ENCODE measurements at places on chromosomes 4 and X.

DNA sequence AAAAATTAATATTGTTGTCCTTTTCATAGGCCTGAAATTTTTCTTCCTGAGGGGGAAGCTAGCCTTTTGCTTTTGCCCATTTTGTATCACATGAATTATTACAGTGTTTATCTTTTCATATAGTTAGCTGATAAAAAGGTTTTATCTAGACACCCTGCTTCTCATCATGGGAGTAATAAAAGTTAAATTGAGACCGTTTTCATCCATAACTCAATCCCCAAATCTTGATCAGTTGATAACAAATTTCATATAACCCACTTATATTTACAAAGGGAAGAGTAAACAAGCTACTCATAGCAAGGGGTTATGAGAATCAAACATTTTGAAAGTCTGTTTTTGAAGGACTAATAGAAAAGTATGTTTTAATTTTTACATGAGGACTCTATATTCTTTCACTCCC lies 23.5 kb upstream of the DCX start:
- no peak for DNase-seq

DNA sequence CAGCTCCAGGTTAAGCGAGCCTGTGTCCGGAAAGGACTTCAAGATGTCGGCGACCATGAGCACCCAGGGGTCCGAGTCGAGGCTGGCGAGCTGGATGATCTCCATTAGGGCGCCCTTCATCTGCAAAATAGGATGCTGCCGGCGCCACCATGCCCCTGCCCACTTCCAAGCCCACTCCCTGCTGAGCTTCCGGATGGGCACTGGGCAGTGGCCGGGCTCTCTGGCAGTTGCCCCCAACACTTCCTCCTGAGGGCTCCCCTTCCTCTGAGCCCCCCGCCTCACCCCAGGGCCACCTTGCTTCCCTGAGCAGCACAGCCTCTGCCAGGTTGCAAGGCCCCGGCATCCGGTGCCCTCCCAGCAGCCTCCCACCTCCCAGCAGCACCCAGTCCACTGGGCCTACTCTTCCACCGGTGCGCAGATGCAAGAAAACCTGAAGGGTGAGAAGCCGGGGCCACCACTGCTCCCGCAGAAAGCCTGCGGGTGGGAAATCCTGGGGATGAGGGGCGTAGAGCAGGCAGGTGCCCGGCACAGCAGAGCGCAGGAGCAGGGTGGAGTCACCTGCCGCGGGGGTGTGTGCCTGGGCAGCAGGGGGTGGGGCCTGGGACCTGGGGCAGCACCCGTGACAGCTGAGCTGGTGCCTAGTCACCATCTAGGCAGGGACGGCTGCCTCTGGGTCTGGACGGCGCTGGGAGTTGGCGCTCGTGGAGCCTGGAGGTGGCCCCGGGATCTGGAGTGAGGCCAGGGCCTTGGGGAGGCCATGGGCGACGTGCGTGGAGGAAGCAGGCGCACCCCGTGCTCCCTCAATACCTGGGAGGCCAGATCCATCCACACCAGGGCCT lies 17.0 kb downstream of the NELFA start:
- DNase-seq: no peak

DNA sequence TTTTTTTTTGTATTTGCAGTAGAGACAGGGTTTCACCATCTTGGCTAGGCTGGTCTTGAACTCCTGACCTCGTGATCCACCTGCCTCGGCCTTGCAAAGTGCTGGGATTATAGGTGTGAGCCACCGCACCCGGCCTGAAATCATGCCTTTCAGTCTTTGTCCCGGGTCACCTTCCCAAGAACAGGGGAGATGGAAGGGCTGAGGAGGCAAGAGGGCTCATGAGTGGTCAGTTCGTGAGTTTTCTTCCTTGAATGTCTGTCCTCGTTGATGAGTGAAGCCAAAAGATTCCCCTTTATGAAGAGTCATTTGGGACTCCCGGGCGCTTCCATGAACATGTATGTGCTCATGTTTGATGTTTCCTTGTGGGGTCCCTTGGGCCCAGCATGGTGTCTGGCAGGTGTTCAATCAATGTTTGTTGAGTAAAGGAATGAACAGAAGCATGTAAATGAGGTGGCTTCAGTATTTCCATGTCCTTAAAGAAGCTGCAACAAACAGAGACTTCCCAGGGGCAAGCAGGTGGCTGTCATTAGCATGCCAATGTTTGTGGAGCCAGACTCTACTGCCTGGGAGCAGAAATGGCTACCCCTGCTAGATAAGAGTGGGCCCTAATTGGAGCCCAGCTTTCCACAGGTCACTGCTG lies 3.4 kb upstream of the SEPTIN6 start:
- no peak for DNase-seq

DNA sequence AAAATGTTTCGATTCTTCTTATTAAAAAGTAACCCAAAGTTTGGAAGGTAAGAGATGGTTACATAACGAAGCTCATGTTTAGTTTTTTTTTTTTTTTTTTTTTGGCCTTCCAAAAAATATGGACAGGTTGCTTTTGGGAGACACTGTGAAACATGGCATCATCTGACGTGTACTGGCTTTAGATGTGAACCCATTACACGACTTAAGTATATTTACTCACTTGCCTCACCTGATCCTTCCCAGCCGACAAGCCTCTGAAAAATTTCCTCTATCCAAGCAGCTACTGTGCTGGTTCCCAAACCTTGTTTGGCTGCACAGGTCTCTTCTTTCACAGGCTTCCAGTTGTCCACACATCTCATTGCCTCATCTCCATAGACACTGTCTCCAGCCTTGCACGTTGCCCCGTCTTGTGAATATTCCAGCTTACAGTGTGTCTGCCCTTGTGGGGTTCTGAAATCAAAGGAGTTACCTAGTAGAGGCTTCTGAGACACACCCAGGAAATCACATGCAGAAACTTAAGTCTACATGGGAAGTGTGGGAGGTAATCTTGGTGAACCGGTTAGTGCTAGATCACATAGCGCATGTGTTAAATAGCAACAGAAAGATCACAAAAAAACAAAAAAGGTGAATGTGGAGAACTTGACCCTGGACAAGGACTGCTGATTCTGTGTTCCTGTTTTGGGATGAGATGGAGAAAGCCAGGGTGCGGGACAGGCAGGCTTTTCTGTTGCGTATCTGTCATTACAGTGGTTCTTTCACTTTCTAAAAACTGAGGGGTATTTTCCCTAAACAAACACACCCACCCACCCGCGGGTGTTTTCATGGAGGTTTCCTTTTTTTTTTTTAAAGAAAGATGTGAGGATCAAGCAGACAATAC lies 328.6 kb downstream of the ARHGAP10 start:
- DNase-seq: no peak

DNA sequence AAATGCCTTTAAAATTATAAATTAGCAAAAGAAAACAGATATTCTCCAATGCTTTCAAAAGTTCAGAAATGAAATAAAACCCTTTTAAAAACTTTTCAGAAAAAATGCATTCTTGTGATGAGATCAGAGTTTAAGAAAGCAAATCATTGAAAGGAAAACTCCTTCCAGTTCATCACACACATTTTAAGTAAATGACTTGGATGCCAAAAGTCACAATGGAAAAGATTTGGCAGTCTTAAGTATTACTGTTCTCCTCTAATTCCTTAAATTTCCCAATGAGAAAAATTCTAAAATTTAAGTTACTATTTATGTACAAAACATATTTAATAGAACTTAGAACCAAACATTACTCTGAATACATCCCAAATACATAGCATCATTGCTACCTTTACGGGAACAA lies 21.1 kb downstream of the HOPX start:
- DNase-seq: no peak

GRCh38 chr4:112152521-112152920 lies 7.3 kb downstream of the FAM241A start:
- DNase-seq: no peak

GRCh38 chrX:129795584-129795983 lies 15.8 kb downstream of the SASH3 start:
- DNase-seq: no peak

GRCh38 chr4:46889410-46889809 lies 19.6 kb downstream of the COX7B2 start:
- DNase-seq: no peak

- DNase-seq: no peak
Observed at GRCh38 chr4:46274717-46275116, 115.2 kb downstream of the GABRA2 start.

- DNase-seq: no peak
Observed at GRCh38 chr4:47195706-47196105, 164.3 kb downstream of the GABRB1 start.

GRCh38 chrX:22526339-22526738 lies 253.6 kb downstream of the CBLL2 start:
- peak; percentile 0 for DNase-seq

- no peak for DNase-seq
Observed at GRCh38 chrX:132270699-132271098, 51.5 kb upstream of the RAP2C start.

DNA sequence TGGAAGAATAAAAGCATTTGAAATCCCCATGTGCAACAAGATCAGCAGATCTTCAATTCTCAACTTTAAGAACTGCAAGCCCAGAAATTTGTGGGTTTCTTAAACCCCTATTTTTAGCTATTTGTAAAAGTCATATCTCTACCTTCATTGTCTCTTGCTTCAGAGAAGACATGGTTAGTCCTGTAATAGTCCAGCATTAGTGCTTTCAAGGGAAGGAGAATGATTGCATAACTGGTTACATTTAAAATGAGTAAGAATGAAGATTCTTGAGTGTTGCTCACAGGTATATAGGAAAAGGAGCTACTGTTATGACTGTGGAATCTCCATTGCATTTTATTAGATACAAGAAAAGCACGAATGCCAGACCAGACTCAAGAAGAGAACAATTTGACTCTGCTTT lies 84.0 kb downstream of the CCSER1 start:
- no peak for DNase-seq

- no peak for DNase-seq
Observed at GRCh38 chrX:37420185-37420584, 71.0 kb downstream of the PRRG1 start.

- no peak for DNase-seq
Observed at GRCh38 chrX:21932292-21933002, 8.1 kb upstream of the SMS start.

DNA sequence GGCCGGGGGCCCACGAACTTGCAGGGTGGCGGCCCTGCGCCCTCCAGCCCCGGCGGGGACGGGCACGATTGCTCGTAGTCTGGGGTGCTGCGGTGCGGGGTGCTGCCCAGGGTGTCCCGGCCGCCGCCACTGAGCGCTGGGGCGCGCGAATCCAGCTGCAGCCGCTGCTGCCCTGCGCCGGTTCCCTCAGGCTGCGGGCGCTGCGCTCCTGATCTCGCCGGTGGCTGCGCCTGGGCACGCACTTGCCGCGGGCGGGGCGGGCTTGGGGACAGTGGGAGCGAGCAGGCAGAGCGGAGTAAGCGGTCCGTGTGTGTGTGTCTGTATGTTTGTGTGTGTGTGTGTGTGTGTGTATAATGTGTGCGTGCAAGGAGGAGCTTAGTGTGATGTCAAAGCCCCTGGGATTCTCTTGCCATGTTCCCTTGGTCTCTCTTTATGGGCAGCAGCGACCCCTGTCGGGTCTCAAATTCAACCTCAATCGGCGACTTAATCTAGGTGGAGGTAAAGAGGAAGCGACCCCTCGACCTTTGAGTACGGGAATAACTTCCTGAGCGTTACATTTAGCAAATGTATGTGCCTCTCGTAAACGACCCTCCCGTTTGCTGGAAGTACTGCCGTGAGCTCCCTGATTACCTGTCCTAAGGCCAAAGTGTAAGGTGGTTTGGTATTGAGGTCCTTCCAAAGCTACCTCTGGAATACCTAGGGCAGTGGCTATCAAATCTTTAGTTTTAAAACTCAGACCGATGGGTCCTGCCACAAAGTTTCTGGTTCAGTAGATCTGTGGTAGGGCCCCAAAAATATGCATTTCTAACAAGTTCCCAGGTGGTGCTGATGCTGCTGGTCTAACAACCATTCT lies at the start of gene RNF150:
Gene RNF150, minus strand, starts transcription at position 324 of the 853 bp plus-strand sequence.
- DNase-seq: no peak

GRCh38 chr4:14767142-14767541 lies 235.1 kb upstream of the CPEB2 start:
- no peak for DNase-seq

GRCh38 chr4:182531555-182532162 lies 288.5 kb downstream of the TENM3 start:
- no peak for DNase-seq

DNA sequence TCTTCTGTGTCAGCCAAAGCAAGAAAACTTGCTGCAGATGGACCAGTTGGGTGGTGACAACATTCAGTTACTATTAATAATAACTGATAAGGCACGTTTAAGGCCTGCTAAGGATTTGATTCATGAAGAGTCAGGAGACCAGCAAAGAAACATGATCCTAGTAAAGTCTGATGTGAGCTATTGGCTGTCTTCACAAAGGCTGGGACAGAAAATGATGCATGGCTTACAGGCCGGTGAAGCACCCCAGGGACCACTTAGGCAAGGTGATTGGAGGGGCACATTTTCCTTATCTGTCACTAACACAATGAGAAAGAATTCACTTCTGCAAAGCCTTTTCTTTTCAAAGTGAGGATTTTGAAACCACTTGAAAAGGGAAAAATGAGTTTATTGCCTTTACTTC lies 65.4 kb upstream of the TRPC3 start:
- no peak for DNase-seq

DNA sequence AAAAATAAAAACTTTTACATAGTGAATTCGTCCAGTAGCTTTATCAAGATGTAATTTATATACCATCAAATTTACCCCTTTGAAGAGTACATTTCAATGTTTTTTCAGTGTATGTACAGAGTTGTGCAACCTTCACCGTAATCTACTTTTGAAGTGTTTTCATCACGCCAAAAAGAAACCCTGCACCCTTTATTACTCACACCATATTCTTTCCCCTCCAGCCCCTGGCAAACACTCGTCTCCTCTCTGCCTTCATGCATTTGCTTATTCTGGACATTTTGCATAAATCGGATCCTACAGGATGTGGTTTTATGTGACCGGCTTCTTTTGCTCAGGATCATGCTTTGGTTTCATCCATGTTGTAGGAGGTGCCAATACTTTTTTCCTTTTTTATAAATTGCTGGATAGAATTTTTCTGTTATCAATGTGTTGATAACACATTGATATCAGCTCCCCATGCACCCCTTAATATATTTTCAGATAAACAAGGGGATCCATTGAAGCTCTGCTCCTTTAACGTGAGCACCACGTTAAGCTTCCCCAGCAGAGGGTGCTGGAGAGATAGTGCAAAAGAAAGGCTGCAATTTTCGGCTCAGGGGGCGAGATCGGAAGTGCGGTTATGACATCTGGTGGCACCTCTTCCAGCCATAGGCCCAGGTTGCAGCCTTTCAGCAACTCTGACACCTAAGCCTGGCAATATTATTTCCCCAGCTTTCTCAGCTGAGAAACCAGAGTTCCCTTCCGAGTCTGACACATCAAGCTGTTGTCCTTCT lies 100.1 kb upstream of the VCX3B start:
- DNase-seq: no peak

DNA sequence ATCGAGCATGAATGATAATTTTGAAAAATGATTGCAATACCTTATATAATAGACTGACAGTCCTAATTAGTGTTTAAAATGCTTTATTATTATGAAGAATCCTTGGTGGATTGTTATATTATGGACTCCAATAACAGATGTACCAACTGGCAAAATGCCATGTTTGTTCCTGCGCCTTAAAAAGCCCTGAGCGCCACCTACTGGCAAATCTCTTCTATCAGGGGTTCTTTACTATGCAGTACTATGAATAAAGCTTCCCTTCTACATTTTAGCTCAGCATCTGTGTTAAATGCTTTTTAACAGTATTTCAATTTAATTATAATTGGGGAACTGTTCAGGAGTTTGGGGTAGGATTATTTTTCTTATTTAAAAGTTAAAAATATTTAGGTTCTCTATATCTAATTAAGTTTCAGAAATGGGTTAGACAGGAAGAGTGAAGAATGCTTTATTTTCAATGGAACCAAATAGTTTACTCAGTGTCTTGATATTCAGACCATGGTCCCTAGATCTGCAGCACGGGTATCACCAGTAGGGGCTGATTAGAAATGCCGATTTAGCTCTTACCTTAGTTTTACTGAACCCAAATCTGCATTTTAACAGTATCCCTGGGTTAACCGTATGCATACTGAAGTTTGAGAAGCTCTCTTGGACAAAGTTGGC lies 20.0 kb downstream of the CFAP97 start:
- peak; percentile 81 for DNase-seq
